NCI-H187 treated with DMSO at 0.1 percent for 48 hours (cell line): ENCODE measurements at places on chromosomes 12 and 14.

DNA sequence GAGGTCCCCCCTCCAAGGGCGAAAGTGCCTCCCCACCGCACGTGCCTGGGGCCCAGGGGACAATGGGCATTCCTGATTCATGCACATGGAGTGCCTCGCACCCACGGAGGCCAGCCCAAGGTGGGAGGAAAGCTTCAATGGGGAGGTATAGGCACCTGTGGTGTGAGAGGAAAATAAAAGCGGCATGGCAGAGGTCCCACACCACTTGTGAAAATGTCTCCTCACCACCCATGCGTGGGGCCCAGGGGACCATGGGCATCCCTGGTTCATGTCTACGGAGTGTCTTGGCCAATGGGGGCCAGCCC lies 384.7 kb downstream of the ALG10 start:
- no peak for DNase-seq

DNA sequence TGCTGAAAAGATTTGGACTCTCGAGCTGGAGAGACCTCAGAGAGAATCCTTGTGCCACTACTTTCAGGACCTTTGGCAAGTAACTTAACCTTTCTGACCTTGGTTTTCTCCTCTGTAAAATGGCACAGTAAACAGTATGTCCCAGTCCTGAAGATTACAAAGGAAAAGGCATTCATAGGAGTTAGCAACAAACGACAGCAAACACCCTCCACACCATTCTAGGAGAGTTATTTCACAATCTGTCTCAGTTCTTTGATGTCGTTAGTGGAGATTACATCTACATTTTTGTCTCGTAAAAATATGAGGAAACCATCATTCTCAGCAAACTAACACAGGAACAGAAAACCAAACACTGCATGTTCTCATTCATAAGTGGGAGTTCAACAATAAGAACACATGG lies 205.7 kb downstream of the ITPR2 start:
- no peak for DNase-seq

GRCh38 chr12:124713436-124714082 lies 146.1 kb upstream of the NCOR2 start:
- DNase-seq, result no peak

DNA sequence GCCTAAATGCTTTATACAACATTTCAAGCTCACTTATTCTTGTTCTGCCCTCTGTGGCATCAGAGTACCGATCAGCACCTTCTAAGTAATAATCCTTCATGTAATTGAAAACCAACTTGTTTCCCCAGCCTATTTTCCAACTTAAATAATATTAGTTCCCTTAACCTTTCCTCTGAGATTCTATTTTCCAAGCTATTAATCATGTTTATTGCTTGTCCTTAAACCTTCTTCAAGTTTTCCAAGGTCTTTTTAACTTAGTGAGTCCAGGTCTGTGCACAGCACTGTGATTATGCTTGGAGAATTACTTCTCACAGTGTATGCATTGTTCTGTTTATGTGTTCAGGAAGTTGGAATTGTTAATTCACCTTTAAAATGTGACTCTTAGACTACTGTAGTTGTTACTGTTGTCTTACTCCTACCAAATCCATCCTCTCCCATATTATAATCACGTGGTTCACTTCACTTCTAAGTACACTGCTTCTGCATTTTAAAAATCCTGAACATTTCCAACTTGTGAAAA lies 1039.3 kb upstream of the FOXG1 start:
- no peak for DNase-seq

GRCh38 chr12:15270591-15270990 lies 49.4 kb upstream of the RERG start:
- DNase-seq, result no peak
